ENCODE measurements at places on chromosomes 5 and 9.

GRCh38 chr5:107289030-107289714 lies 381.6 kb downstream of the EFNA5 start:
- no peak for DNase-seq

- DNase-seq, result no peak
These were observed 373.7 kb downstream of the ARL15 start for GRCh38 chr5:53936481-53937352.

GRCh38 chr9:97140566-97140965 lies 101.6 kb upstream of the CTSV start:
- no peak for DNase-seq

- DNase-seq, result no peak
These were observed 11.6 kb upstream of the CEL start for GRCh38 chr9:133050142-133050541.

DNA sequence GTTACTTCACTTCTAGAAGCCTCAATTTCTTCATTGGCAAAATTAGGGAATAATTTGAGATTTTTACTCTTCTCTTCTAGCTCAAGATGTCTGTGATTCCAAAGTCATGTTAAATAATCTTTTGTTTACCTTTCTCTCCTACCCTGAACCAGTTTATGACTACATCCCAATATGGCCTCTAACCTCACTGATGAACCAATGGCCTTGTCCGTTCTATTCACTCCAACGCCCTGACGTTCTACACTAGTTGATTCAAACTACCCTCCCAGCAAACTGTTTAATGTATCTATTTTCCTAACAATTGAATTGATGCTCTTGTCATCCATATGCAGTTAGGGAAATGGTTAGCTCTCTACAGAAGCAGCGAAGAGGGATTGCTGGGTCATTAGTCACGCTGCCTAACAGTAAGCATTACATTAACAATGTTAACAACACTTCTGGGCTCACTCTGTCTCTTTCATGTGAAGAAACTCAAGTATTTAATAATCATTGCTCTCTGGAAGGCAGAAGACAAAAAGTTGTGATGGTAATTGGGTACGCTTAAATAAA lies 38.0 kb downstream of the RAPGEF1 start:
- no peak for DNase-seq

- no peak for DNase-seq
These were observed 25.7 kb upstream of the IL9 start for GRCh38 chr5:135921388-135921787.

GRCh38 chr9:130197888-130198287 lies 25.7 kb downstream of the NCS1 start:
- DNase-seq, result no peak

- no peak for DNase-seq
These were observed 18.9 kb upstream of the VLDLR start for GRCh38 chr9:2602704-2603116.

GRCh38 chr5:143349177-143349576 lies 54.3 kb downstream of the NR3C1 start:
- no peak for DNase-seq

DNA sequence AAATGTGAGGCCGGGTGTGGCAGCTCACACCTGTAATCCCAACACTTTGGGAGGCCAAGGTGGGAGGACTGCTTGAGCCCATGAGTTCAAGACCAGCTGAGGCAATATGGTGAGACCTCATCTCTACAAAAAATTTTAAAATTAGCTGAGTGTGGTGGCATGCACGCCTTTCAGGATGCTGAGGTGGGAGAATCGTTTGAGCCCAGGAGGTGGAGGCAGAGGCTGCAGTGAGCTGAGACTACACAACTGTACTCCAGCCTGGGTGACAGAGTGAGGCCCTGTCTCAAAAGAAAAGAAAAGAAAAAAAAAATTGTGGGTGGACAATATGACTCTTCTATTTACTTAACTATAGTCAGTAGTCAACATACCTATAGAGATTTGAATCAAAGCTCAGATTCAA lies 4.8 kb downstream of the CHD1 start:
- no peak for DNase-seq

DNA sequence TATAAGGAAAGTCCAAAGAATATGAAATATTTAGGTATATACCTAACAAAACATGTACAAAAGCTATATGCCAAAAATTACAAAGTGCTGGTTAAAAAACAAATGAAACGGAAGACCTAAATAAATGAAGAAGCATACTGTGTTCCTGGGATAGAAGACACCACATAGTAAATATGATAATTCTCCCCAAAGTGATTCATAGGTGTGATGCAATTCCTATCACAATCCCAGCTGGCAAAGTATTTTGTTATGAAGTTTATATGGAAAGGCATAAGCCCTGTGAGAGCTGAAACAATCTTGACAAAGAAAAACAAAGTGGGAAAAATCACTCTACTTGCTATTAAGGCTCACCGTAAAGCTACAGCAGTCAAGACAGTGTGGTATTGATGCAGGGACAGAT lies 2.6 kb upstream of the SMIM23 start:
- no peak for DNase-seq

DNA sequence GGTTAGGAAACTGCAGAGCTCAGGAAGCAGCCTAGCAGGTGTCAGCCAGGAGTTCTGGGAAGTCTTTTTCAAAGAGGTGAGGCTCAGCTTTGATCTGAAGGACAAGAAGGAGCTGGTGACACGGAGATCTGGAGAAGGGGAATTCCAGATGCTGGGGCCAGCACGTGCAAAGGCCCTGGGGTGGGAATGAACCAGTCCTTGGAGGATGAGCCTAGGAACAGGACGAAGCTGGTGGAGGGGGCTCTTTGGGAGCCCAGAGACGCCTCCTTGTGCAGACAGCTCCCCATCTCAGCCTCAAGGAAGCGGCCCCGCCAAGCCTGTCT lies 15.2 kb upstream of the RNU6ATAC start:
- no peak for DNase-seq

GRCh38 chr9:86464242-86464641 lies 110.0 kb upstream of the TUT7 start:
- DNase-seq, result no peak
